EL (cell line): ENCODE measurements at places on chromosomes 7 and 10.
A peak's percentile ranks its signal among the peaks of the same experiment; 100 is the strongest.

GRCh38 chr10:126212738-126213137 lies 175.5 kb downstream of the ADAM12 start:
- peak; percentile 24 for DNase-seq

DNA sequence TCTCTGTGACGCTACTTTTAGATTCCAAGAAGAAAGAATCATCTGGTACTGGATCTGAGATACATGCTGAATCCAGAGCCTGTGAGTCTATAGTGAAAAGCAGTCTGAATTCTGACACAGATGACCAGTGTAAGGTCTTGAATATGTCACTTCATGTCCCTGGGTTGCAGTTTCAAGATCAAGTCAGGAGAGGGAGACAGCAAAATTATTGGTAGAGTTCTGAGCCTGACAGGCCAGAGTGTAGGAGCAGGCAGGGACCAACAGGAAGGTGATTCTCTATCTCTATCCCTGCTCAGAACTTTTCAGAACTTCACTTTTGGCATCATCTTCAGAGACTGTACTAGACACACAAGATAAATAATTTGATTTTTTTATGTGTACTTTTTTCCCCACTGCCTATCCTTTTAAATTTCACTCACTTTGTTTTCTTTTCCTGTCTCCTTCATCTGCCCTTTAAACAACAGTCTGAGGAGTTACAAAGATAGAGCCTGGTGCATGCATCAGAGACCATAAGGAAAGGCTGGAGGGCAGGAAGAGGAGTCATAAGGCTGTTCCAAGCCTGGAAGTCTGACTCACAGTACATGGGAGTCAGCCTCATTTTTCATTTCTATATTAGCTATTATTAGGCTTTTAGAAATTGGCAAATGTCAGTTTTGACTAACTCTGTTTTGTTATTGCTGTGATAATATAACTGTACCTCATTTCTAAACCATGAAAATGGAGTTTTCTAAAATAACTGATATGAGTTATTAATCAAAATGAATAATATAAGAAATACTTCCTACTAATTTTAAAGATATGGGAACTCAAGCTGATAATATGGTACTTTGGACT lies 120.2 kb upstream of the TMEM229A start:
- peak; percentile 61 for DNase-seq

DNA sequence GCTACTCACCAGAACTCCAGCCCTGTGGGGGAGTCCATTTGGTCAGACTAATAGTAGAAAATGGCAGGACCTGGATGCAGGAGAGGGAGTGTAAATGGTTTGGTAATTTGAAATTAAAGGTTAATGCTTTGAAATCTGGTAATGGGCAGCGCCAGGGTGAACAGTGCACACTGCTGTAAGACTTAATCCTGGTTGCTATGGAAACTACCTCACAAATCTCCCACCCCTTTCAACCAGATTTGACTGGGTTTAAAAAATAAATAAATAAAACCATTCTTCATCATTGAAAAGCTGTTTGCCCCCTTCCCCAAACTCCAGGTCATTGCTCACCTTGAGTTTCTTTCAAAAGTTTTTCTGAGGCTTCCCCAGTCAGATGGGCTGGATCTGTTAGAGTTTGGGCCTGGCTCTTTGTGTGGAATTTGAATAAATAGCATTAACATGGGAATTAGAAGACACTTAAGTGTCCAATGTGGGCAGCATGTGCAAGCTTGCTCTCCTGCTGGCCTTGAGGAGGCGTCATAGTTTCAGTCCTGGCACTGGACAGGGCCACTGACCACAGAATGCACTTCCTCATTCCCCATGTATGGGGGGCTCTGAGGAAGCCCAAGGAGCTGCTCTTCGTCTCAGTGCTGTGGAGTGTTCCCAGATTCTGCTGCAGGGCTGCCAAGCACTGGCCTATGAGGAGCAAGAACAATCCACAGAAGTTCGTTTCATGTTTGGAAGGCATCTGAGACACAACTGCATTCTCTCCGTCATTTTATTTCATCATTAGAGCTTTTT lies 90.7 kb downstream of the LRRC4 start:
- DNase-seq = no peak

GRCh38 chr10:15660990-15661389 lies 58.7 kb downstream of the ITGA8 start:
- no peak for DNase-seq

DNA sequence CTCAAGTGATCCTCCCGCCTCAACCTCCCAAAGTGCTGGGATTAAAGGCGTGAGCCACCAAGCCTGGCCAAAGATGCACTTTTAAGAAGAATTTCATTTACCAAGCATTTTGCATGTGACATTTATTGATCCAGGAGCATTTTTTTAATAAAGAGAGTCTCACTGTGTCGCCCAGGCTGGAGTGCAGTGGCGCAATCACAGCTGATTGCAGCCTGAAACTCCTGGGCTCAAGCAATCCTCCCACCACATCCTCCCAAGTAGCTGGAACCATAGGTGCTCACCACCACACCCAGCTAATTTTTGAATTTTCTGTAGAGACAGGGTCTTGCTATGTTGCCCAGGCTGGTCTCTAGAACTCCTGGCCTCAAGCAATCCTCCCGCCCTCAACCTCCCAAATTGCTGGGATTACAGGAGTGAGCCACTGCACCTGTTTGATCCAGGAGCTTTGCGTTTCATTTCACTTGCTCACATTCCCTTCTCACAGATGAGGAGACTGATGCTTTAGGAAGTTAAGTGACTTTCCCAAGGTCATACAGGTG lies 4.4 kb upstream of the TBL2 start:
- DNase-seq = no peak

GRCh38 chr7:117005449-117005848 lies 52.1 kb downstream of the ST7 start:
- DNase-seq = no peak
